ENCODE measurements at places on chromosomes 11 and 22. TPM values are rescaled to one million over a fixed set of nuclear protein-coding genes. Genes with fewer than 3 reads are reported as not detected.

- H3K4me3 ChIP-seq, result no peak overlapping the region
- peaks cover 1% of the 10 kb centered on the region for H3K4me1 ChIP-seq
- H3K36me3 ChIP-seq, result no peaks in the 10 kb centered on the region
- no peak overlapping the region for H3K27ac ChIP-seq
- DNase-seq, result no peak
- H3K27me3 ChIP-seq, result no peaks in the 10 kb centered on the region
Observed at GRCh38 chr11:3123761-3124733, 41.1 kb downstream of the OSBPL5 start.

DNA sequence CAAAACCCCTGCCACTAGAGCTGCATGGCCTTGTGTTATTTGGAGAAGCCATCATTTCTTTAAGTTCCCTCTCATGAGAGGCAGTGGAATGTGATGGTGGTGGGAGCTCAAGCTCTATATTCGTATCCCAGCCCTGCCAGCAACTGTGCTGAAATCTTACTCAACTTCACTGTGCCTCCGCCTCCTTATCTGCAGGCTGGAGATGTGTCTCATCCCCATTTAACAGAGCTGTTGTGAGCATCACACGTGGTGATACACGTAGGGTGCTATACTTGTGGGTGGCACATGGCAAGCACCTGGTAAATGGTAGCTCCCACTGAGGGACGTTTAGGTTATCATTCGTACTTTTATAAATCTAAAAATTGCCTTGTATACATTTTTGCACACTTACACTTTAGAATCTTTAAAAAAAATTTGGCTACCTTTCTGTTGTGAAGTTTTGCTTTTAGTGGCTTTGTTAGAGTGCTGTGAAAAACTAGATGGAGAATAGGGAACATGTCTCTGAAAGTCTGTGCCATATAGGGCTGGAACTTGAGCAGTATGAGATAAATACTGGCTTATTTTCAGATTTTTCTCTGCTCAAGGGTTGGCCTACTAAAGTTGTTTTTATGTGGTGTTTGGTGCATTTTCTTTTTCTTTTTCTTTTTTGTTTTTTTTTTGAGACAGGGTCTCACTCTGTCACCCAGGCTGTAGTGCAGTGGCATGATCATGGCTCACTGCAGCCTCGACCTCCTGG is 23.2 kb downstream of the TNRC6B start:
- peaks cover 35% of the 10 kb centered on the region for H3K4me1 ChIP-seq
- DNase-seq, result no peak
- no peak overlapping the region for H3K27ac ChIP-seq
- H3K36me3 ChIP-seq, result peaks cover 13% of the 10 kb centered on the region
- no peaks in the 10 kb centered on the region for H3K27me3 ChIP-seq
- H3K4me3 ChIP-seq, result no peak overlapping the region

- no peak for DNase-seq
- H3K27me3 ChIP-seq, result no peaks in the 10 kb centered on the region
- H3K27ac ChIP-seq, result no peak overlapping the region
- no peaks in the 10 kb centered on the region for H3K4me1 ChIP-seq
Observed at GRCh38 chr11:133362156-133362555, 170.1 kb downstream of the OPCML start.

Gene HTR3A
- not detected for total RNA-seq

GRCh38 chr11:102154806-102155205 is 44.6 kb downstream of the YAP1 start:
- no peaks in the 10 kb centered on the region for H3K36me3 ChIP-seq

Gene ZNRF3
- total RNA-seq, result 1.1 TPM

DNA sequence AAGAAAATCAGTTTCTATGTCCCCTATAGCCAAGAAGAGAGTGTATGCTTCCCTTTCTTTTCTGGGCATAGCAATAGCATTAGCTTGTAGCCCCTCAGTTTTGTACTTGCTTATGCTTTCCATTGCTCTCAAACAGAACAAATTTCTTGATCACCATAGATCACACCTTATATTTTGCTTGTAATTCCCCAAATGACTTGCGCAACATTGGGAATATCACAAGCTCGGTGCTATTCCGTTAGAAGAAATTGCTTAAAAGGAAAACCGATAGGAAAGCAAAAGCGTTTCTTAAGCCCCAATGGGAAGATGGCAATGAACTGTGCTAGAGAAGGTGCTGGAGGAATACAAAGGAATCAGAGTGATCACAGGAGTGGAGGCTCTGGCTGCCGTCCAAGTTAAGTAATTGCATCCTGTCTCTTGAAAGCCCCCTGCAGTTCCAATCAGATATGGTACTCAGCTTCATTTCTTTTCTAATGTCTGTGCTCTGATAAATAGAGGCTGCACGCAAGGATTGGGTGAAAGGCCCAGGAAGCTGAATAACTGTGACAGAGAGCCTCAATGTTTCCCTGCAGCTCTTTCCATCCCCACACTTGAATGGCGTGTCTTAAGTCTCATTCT is 182.1 kb upstream of the KIRREL3 start:
- no peaks in the 10 kb centered on the region for H3K36me3 ChIP-seq
- H3K4me3 ChIP-seq, result no peak overlapping the region
- no peaks in the 10 kb centered on the region for H3K4me1 ChIP-seq
- no peaks in the 10 kb centered on the region for H3K27me3 ChIP-seq
- DNase-seq, result no peak

Gene STARD10
- total RNA-seq, result 7.8 TPM

Gene SLC1A2
- not detected for total RNA-seq

GRCh38 chr22:28229566-28230485 is 310.8 kb upstream of the PITPNB start:
- H3K27ac ChIP-seq, result no peak overlapping the region
- H3K4me3 ChIP-seq, result no peak overlapping the region
- no peaks in the 10 kb centered on the region for H3K36me3 ChIP-seq
- peaks cover 10% of the 10 kb centered on the region for H3K27me3 ChIP-seq
